ENCODE measurements at places on chromosomes 3 and 15. TPM values are rescaled to one million over a fixed set of nuclear protein-coding genes. Genes with fewer than 3 reads are reported as not detected.

- no peak for DNase-seq
Measured at GRCh38 chr3:150656316-150656715, 47.4 kb downstream of the ERICH6 start.

Gene ZIC1
- 15.6 TPM for total RNA-seq

DNA sequence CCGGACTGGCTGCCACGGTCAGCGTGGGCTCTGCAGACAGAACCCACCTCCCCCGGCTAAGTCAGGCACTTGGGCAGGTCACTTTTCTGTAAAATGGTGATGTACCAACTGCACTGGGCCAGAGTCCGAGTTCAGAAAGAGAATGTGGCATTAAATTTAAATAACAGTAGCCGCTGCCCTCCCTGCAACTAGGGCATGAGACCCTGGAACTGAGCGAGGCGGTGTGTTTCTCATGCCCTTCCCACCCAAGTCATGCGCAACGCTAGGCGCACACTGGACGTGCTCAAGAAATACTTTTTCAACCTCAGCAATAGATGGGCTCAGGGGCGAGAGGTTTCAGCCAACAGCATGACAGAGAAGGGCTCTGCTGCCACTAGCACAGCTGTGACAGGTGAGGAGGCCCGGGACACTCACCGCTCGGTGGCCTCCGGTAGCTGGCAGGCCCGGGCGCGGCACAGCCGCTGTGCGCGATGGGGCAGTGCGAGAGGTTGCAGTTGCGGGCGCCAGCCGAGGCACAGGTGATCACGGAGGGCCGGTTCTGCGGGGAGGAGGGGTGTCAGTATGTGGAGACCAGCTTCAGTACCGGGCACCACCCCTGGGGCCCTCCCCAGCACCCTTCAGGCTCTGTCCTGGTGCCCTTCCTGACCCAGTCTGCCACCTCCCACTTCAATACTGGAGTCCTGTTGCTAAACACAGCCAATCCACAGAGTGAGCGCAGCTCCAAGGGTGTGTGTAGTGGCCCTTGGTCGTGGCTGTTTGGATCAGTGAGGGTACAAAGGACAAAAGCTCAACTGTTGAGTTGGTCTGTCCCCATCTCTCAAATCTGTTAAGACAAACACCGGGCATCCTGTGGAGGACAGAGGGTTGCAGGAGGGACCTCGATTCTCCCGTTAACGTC lies 84.5 kb downstream of the VGLL4 start:
- DNase-seq, result no peak

GRCh38 chr3:124918524-124918923 lies 16.0 kb downstream of the MUC13 start:
- DNase-seq, result no peak

Gene CHRFAM7A
- 3.9 TPM for total RNA-seq

All from occipital lobe (tissue), 3 donors.